ENCODE measurements at places on chromosomes 1 and 21. TPM values are rescaled to one million over a fixed set of nuclear protein-coding genes. Genes with fewer than 3 reads are reported as not detected.

Gene ADGRL4
- not detected for total RNA-seq

Gene PALMD
- 9.9 TPM for total RNA-seq

Gene GPR137B
- 8.1 TPM for total RNA-seq

GRCh38 chr1:151859891-151860293 is 6.4 kb upstream of the THEM5 start:
- DNase-seq: no peak

DNA sequence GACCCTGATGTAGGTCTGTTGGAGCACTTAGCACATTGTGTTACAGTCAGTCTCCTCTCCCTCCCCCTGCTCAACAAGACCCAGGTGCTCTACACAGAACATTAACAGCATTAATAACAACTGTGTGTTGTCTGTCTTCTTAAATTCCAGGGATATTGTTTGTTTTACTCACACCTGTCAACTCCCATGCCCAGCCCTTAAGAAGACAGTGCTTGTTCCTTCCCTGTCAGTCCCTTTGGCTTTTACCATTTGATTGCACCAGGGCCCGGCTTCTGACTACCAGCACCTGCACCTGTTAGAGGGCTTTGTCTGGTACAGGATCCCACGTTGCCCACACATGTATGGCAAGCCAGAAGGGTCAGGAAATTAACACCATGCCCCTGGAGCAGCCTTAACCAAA is 11.7 kb downstream of the RIMKLA start:
- DNase-seq: no peak

DNA sequence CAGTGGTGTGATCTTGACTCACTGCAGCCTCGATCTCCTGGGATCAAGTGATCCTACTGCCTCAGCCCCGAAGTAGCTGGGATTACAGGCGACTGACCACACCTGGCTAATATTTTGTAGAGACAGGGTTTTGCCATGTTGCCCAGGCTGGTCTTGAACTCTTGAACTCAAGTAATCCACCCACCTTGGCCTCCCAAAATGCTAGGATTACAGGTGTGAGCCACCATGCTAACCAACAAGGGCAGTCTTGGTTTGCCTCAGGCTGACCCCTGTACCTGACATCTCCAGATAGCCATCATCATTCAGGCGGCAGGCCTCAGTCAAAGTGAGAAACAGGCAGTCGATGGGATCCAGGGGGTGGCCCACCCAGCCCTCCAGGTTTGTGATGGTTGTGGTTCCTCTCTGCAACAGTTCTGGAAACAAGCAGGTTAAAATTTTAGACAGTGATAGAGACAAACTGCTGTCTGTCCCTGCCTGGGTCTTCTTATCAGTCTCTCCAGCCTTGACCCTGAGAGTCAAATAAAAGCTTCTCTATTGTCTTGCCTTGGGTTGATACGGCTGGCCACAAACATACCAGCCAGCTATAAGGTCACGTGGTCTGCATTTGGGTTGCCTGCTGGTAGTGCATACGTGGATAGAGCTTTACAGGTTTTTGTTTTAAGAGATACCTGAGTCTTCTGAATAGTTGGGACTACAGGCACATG is 26.8 kb downstream of the UROD start:
- no peak for DNase-seq

GRCh38 chr1:199029401-199029800 is 390.6 kb downstream of the PTPRC start:
- no peak for DNase-seq

Measured in SJSA1 (cell line).